ENCODE measurements at places on chromosomes 1 and 21.

- no peak for DNase-seq
Measured at GRCh38 chr21:44286716-44287632, 1.3 kb downstream of the AIRE start.

- no peak for DNase-seq
Measured at GRCh38 chr1:193348769-193349535, 162.5 kb upstream of the B3GALT2 start.

- DNase-seq, result no peak
Measured at GRCh38 chr21:46052703-46053651, 44.9 kb upstream of the COL6A2 start.

- DNase-seq, result no peak
Measured at GRCh38 chr21:34649400-34649799, 19.4 kb upstream of the CLIC6 start.

DNA sequence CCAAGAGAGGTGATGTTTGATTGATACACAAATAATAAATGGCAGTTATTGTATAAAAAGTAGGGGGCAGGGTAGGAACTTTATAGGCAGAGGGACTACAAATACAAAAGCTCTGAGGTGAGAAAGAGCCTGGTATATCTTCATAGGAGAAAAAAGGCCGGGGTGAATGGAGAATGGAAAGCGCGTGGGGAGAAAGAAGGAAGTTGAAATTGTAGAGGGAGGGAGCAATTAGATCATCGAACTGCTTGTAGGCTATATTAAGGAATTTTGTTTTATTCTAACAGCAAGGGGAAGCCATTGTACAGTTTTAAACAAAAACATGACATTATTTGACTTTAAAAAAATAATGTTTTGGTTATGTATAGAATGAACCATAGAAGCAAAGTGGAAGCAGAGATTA lies 147.4 kb downstream of the PDE4B start:
- no peak for DNase-seq

DNA sequence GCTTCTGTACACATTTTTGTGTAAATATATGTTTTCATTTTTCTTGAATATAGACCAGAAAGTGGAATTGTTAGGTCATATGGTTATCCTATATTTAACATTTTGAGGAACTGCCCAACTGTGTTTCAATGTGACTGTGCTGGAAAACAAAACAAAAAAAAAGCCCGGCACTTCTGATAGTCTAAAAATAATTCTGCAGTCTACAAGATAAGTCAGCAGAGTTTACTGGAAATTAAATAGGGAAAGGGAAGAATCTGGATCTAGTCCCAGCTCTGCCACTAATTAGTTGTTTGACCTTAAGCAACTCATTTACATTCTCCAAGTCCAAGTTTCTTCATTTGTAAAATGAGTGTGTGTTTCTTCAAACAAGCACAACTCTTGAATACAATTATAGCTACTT lies 869.1 kb upstream of the B3GALT2 start:
- no peak for DNase-seq

DNA sequence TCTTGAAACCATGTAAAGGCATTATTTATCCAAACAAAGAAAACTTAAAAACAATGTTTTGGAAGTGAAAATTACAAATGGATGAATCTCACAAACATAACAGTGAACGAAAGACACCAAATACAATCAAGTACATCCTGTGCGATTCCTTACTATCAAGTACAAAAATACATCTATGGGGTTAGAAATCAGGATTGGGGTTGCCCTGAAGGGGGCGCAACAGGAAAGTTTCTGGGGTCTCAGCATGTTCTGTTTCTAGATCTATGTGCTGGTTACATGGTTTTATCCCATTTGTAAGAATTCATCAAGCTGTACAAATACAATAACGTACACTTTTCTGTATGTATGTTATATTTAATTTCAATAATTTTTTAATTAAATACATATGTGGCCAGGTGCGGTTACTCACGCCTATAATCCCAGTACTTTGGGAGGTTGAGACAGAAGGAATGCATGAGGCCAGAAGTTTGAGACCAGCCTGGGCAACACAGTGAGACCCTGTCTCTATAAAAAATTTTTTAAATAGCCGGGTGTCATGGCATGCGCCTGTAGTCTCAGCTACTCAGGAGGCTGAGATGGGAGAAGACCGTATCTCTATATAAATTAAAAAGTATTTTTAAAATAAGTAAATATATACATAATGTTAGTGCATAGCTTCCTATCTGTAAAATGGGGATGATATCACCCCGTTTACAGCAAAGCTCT lies 121.5 kb upstream of the SOD1 start:
- DNase-seq, result no peak

DNA sequence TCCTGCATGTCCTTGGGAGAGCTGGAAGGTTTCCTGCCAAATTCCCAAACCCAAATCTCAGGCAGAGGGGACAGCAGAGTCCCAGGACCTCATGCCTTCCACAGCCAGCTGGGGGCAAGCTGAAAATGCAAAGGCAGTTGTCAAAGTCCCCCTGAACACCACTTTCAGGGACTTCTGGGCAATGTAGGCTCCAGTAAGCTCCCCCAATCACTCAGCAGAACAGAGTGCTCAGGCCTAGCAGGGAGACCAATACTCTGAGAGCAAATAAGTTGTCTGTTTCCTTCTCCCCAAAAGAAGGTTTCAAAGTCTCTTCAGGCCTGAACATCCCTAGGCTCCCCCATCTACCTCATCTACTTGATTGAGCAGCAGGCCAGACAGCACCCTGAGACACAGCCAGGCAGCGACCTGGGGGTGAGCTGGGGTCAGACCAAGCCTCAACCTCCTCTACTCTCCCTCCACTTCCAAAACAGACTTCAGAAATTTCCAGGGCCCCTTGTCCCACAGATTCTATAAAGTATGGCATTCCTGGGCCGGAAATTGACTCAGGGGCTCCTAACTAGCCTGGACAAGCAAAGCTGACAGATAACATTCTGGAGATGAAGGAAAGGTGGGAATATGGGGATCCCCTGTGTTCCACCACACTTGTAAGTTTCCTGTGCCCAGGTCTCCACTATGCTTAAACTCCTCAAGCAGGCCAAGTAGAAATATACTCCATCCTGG lies 1.9 kb downstream of the SLC9A1 start:
- DNase-seq, result no peak

- no peak for DNase-seq
Measured at GRCh38 chr1:223233019-223233409, 90.0 kb upstream of the TLR5 start.

DNA sequence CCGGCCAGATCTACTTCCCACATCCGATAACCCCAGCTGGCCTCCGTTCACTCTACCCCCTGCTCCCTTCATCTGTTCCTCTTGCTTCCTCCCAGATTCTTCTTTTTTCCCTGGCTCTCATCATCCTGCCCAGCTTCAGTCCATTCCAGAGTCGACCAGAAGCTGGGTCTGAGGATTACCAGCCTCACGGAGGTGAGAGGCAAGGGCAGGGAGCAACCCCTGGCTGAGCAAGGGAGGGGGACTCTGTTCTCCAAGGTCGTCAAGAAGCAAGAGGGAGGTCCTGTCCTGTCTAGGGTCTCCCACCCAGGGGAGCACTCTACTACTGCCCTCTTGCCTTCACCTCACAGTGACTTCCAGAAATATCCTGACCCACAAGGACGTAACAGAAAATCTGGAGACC lies 3.9 kb downstream of the JTB start:
- DNase-seq, result no peak

DNA sequence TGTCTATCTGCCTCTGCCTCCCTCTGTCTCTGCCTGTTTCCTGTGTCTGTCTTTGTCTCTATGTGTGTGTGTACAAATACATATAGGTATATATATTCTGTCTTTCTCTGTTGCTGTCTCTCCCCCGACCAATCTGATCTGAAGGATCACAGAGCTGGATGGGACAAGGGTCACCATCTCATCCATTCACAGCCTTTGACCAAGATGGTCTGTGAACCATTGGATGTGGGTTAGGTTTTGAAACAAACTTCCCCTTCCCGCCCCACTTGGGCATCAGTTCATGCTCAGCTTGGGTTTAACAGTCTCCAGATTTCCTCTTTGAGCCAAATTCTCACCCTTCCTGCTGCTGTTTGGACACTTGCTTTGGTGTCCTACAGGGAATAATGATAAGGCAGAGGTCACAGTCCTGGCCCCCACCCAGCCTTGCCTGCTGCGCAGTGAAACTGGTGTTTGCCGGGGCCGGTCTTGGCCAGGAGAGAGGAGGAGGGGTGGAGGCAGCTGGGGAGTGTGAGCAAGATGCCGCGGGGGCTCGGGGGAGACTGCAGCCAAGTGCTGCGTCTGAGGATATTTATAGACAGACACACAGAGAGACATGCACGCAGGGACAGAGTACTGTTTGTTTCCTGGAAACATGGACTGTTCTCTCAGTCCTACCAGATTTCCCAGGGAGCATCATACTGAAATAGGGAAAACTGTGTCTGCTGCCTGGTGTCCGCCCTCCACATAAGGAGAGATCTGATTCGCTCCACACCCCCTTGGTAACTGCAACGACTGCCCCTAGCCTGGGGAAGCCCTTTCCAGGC lies 27.0 kb upstream of the BTG2 start:
- no peak for DNase-seq

- DNase-seq, result peak; percentile 50
Measured at GRCh38 chr1:27522432-27523336, 32.7 kb upstream of the WASF2 start.

GRCh38 chr1:208393826-208394225 lies 149.6 kb upstream of the PLXNA2 start:
- no peak for DNase-seq

- no peak for DNase-seq
Measured at GRCh38 chr1:232695621-232696385, 65.9 kb upstream of the SIPA1L2 start.

DNA sequence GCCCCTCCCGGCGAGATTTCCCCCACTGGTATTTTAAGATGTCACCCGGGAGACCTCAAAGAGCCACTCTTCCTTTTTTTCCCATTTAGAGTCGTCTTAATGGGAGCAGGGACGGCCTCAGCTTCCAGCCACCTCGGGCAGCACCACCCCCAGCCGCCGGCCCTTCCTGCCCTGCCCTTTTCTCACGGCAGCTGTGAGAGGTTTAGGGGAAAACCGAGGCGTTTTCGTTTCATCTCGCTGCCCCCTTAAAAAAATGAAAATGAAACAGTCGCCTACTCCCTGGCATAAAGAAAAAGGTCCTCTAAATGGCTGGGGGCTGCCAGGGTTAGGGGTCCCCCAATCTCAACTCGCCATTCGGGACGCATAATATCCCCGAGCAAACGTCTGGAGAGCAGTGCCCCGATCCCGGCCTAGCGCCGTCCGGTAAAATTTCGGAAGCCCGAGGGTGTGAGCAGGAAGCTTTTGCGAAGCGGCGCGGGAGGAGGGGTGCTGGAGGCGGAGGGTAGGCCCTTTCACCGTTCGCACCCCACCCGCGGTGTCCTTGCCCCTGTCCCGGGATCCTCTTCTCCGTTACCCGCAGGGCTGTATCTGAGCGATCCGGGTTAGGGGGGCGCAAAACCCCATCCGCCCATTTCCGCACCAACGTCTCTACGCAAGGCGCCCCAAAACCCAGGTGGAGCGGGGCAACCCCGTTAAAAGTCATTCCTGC lies 1.2 kb downstream of the RUNX3 start:
- peak; percentile 32 for DNase-seq

- DNase-seq, result no peak
Measured at GRCh38 chr1:77540501-77541161, 141.8 kb downstream of the ZZZ3 start.

GRCh38 chr1:113253187-113253586 lies 137.1 kb upstream of the MAGI3 start:
- DNase-seq, result no peak

DNA sequence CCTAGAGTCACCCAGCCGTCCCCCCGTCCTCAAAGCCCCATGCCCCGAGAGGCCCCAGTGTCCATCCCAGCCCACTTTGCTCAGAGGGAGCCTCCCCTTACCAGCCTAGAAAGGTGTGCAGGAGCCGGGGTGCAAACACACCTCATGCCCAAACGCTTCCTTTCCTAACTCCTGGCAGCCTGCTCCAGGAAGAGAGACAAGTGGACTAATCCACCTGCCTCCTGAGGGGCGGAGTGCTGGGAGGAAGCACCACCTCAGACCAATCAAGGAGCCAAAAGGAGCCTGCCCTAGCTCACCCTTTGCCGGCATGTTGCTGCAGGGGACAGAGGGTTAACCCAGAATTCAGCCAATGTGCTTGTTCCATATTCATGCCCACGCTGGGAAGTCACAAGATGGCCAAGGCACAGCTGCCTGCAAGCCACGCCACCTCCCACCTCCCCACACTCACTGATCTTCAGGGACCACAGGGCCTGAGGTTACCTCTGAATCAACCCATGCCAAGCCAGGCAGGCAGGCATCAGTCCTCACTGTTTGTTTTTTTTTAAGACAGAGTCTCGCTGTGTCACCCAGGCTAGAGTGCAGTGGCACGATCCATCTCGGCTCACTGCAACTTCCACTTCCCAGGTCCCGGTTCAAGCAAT lies 27.8 kb downstream of the PLEKHA6 start:
- DNase-seq, result no peak

DNA sequence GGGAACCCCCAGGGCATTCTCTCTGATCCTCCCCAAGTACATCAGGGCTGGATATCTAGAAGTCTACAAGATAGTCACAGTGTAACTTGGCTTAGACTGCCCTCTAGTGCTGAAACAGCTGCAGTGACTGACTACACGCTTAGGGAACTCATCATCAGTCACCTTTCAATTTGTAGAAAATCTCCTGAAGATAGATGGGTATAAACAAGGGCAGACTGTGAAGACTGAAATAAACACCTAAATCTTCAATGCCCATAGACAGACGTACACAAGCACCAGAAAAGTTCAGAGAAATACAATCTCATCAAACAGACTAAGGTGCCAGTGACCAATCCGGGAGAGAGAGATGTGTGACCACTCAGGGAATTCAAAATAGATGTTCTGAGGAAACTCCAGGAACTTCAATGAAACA lies 46.6 kb downstream of the PACC1 start:
- peak; percentile 6 for DNase-seq

DNA sequence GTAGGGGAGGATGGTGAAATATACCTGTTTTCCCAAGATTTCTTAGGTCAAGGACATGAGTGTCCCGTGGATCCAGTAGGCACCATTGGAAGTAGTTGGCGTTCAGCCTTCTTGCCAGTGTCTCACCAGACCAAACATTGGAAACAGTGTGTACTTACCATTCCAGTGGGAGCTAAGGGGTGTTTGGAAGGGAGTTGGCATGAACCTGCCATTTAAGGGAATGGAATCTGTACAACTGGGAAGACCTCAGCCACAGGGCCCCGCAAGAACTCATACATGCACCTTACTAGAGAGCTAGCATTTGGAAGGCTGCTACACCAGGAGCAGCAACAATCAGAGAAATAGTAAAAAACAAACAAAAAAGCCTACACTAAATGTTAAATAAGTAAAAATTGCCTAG lies 12.7 kb downstream of the ATP5PF start:
- DNase-seq, result no peak

All from stimulated activated CD4-positive, alpha-beta T cell treated with anti-CD3 and anti-CD28 coated beads, Interleukin-15, amount 100 ng/mL, for 1 hour (primary cell).